Pulmonary artery endothelial cell (primary cell): ENCODE measurements at places on chromosomes 12 and 14.

- DNase-seq: no peak
Observed at GRCh38 chr12:42741771-42742510, 152.4 kb upstream of the PRICKLE1 start.

DNA sequence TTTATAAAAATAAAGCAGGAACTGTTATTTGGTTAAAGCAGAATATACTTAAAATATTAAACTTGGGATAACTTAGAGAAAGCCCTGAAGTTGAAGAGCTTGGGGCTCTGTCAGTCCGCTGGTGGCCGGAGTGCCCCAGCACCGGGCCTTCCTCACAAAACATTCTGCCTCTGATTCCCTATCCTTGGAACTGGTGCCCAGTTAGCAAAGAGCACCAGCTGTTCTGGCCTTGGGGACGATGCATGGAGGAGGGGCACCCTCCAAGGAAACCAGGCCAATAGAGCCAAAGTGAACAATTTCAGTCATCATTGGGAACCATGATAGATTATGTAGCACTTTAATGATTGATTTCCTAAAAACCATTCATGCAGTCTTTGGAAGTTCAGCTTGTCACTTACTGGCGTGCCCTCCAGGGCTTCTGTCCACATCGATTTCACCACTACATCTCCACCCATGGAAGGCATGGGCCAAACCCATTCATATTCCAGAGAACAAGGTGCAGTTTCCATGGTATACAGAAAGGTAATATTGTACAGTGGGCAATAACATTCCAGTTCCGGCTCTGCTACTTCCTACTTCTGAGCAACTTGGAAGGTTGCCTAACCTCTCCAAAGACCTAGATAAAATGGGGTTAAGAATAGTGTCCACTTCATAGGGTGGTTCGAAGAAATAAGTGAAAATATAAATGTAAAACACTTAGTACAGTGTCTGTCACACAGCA, 145.9 kb downstream of the ETV6 start:
- DNase-seq: no peak

- no peak for DNase-seq
Observed at GRCh38 chr14:69891422-69891821, 12.2 kb downstream of the SMOC1 start.

GRCh38 chr12:87960566-87960965, 68.6 kb downstream of the C12orf50 start:
- no peak for DNase-seq

DNA sequence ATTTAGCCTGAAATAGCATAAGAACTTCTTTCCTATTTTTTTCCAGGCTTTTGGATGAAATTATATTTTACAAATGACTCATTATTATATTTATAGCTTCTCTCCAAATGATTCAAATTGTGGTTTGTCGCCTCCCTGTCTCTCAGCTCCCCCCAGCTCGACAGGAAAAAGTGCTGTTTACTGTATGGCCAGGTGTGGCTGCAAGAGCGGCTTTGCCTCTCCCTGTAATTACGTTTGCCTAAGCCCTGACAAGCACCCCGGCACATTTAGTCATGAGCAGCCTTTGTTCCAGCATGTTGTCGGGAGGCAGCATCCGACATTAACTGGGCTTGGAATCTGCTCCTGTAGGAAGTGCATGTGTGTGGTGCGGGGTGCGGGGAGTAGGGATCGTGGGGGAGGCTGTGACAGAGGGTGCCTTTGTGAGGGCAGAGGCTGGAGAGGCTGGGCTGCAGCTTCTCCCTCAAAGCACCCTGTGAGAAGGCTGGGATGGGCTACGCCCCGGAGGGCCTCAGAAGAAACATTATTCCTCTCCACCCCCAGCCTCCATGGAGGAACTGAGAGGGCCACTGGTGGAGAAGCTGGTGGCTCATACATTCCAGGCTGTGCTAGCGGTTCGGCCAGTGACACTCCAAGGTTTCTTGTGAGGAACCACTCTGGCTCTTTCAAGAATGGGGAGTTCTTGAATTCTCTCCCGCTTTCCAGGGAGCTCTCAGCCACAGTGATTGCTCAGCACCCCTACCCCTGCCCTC, 42.1 kb upstream of the CTDSP2 start:
- no peak for DNase-seq
